ENCODE measurements at places on chromosomes 6 and 20.

- peak; percentile 11 for DNase-seq
These were observed 25.6 kb upstream of the GABRR1 start for GRCh38 chr6:89242574-89243330.

- DNase-seq: peak; percentile 41
These were observed 845 bp downstream of the ZMYND8 start for GRCh38 chr20:47355489-47356219.

DNA sequence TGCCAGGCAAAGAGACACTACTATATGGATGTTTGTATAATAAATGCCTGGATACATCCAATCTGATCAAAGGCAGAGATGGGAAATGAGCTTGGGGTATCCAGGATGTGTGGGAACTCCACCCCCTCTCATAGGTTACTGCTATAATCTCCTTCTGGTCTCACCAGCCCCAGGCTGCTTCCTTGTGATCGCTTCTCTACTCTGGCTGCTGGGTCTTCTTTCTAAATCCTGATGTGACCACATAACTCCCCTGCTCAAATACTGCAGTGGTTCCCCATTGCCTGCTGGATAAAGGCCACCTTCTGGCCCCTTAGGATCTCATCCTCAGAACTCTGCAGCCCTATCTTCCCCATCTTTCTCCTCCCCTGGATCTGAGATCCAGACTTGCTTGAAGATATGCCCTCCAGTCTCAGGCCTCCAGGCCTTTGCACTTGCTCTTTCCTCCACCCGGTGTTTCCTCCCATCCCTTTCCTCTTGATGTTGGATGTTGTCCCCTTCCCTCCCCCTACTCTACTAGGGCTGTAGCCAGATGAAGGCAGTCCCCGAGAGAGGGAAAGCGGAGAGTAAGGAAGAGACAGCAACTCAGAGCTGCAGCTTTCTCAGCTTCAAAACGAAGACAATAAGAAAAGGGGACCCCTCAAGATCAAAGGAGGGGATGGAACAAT is 828 bp upstream of the XKR7 start:
- no peak for DNase-seq

- DNase-seq: peak; percentile 69
These were observed 16.1 kb downstream of the BPIFB1 start for GRCh38 chr20:33299111-33299603.

DNA sequence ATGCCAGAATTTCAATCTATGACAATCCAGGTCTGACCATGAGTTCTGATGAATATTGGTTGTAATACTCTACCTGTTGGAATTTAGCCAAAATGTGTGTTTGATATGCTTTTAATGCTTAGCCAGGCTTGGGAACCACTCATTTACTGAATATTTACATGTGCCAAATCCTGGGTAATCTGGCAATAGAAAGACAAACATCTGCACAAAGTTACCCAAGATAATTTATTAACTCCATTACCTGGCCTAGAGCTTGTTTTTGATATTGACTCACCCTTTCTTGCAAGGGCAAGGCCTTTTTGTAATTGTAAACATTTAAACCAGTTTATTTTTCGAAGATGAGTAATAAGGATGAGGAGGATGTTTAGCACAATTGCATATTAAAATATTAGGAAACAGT is 13.5 kb upstream of the CD2AP start:
- DNase-seq: no peak

DNA sequence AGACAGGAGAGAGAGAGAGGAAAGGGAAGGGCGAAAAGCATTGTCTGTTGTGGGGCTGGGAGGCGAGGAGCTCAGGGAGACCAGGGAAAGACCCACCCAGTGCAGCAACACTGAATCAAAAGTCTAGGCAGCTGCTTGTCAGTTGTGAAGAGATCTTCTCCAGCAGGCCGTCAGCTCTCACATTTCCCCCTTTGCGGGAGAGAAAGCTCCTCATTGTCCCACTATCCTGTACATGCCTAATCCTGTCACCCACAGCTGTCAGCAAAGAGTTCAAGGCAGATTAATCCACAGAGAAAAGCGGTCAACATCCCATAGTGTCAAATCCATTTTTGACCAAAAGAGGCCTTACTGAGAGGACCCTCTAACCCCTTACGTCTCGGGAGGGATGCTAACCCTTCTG is 27.3 kb downstream of the RNF182 start:
- DNase-seq: no peak

DNA sequence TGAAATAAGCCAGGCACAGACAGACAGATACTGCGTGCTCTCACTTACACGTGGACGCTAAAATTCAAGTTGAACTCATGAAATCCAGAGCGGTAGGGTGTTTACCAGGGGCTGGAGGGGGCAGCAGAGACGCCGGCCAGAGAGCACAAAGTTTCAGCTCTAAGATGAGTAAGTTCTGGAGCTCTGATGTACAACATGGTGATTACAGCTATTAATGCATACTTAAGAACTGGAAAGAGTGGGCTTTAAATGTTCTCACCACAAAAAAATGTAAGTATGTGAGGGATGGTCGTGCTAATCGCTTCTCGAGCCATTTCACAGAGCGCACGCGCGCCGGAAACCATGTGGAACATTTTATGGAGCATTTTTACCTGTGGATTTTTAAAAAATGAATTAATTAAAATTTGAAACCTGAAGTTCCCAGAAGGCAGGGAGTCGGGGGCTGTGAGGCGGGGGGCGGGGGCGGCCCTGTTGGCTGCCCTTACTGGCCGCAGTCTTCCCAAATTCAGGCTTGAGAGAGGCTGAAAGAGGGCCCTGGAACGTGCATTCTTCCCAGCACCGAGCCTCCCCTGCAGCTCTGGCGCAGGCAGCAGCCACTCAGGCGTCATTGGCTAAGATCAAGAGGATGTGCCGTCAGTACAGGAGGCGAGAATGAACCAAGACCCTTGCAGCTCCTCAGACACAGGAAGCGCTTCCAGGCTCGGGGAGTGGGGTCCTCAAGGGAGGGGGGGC is 8.5 kb upstream of the SLCO4A1 start:
- DNase-seq: no peak

GRCh38 chr6:80454661-80455365 is 348.3 kb downstream of the BCKDHB start:
- no peak for DNase-seq

DNA sequence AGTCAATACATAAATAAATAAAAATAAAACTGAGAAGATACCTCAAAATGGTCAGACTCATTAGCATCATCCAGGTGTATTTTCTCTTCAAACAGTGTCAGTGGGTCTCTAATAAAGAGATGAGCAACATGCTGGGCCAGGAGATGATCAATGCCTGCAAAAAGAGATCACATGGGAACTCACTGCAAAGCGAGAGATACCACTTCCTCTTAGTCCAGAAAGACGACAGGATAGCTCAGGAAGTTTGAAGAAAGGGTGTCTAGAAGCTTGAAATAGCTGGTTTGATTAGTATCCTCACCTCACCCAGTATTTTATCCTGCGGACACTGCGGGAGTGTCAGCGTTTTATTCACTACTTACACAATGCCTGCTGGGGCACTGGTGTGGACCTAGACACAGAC is 38.0 kb downstream of the GCLC start:
- no peak for DNase-seq

- no peak for DNase-seq
These were observed 559.6 kb upstream of the NRSN1 start for GRCh38 chr6:23566418-23566817.

GRCh38 chr6:140970485-140970884 is 1162.2 kb upstream of the GJE1 start:
- DNase-seq: no peak

- no peak for DNase-seq
These were observed 365.8 kb upstream of the OPRM1 start for GRCh38 chr6:153673225-153673624.

DNA sequence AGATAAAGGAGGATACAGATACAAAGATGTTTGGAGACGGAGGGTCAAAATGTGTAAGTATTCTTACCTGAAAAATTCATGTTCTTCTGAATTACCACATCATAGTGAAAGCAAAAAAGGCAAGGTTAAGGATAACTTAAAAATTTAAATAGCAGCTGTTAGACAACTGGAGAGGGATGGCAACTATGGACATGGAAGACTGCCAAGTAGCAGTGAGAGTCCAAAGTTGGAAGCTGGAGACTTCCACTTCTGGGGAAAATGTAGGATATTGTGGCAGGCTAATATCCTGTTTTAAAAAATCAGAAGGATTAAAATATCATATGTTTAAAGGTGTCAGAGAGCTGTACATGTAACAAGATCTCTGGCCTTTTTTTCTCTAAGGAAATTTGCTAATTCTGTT is 29.8 kb downstream of the SYCP2 start:
- DNase-seq: no peak

DNA sequence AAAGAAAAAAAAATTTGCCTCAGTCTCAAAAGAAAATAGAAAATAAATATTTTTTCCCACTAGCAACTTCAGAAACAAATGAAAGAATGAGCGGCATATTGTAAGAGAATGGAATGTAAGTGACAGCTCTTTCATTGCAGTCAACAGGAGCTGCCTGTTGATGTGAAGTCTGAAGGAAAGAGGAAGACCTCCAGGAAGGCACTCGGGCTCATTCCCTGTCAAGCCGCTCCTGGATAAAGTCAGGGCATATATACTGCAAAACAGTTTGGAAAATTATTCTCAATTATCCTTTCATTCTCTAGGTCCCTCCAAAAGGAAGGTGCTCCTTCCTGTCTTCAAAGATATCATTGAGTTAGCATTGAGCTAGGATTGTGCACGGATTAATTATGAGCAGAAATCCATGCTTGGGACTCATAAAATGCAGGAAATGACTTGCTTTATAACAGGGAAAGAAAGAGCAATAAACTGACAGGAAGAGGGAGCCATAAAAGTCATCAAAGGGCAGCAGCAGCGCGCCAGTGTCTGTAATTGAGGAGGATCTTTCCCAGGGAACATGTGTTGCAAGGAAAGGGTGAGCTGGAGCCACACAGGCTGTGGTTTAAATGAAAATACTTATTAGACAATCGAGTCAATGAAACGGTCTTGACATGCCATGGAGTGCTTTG is 218.2 kb downstream of the C6orf118 start:
- peak; percentile 92 for DNase-seq

- no peak for DNase-seq
These were observed 114.3 kb upstream of the SYNCRIP start for GRCh38 chr6:85756982-85757381.

GRCh38 chr20:9503526-9504245 is 10.7 kb upstream of the LAMP5 start:
- peak; percentile 4 for DNase-seq

DNA sequence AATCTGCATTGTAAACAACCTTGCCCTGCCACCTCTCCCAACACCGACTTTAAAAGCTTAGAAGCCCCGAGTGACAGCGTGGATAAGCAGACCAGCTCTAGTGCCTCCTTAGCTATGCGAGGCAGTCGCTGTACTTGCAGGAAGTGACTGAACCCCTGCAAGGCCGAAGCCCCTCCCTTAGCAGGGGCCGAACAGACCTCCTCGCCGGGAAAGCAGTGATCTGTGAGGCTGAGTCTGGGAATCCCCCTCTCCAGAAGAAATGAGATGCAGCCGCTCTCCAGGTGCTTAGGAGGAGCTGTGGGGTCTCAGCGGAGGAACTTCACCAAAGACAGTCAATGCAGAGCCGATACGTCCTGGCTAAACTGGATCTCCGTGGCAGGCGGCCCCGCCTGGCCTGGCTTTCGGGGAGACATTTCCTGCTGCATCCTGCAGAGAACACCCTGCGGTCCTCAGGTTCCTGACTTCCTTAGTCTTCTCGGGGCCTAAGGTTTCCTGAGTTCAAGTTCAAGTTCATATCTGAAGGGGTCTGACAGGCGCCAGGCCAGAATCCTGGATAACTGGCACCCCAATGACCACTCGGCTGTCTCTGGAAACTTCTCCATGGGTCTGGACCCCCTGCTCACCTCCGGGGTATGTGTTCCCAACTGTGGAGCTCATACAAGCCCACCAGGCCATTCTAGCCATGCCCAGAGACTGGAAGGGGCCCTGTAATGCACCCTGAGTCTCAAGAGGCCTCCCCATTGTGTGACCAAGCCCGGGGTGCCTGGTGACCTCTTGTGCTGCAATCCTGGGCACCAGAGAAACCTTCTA is 20.4 kb upstream of the FRMD1 start:
- DNase-seq: no peak

GRCh38 chr20:58330687-58331086 is 21.2 kb downstream of the RAB22A start:
- no peak for DNase-seq

DNA sequence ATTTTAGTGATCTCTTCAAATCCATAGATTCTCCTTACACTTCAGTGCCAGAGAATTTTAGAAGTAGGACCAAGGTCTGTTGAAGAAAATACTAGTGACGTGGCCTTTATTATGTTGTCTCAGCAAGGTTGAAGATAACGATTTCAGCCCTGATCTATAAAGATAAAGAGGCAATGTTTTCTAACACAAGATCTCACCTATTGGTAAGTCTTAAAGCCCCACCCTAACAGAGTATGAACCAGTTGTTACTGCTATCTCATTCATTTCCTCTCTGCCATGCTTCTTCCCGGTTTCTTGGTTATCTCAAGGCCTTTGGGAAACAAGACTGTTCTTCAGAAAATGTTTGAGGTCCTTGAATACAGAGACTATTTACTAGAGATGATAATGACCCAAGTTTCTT is 53.1 kb downstream of the KIAA0408 start:
- no peak for DNase-seq

DNA sequence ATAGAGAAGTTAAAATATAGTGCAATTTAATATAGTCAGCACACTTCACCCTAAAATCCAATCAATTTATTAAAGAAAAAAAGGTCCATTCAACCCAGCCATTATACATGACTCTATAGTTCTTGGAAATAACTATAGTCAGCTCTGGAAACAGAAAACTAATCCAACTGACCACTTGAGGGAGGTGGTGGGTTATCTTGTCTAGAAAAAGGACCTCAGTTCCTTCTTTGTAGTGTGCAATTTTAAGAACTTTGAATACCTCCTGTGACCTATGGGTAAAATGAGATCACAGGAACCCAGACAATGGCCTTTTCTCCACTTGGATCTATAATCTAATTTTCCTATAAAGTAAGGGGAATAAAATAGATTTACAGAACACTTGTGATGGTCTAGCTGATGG is 163.6 kb upstream of the CENPW start:
- DNase-seq: no peak

DNA sequence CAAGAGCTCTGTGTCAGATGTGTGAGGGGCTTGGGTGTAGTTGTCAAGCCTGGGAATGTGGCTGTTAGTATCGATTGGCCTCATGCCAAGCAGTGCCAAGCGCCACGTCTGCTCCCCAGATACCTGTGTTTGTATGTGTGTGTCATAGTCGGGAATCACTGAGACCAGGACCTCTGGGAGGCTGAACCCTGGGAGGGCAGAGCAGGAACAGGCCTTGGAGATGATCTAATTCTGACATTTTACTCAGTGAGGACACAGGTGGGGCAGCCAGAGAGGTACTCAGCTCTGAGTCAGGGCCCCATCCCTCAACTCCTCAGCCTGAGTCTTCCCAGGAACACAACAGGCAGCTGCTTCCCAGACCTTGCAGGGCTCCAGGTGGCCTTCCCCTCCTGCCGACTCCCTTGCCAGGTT is 51.2 kb upstream of the FANCE start:
- no peak for DNase-seq

- DNase-seq: no peak
These were observed 312.2 kb upstream of the SOX4 start for GRCh38 chr6:21281366-21281765.

DNA sequence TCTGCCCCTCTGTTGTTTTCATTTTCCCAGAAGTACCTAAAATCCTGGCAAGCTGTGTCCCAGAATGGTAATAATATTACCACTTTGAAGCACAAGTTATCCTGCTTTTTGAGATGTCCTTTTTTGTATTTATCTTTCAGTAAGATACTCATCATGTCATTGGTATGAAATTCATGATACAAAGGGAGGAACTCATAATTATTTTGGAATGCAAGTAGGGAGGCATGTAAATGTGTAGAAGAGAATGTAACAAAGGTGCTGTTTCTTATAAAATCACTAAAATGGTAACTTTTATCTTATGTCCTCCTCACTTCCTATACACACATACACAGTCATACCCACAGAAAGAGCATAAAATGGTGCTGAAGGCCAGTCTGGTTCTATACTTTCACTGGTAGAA is 109.9 kb downstream of the CD2AP start:
- peak; percentile 4 for DNase-seq
